ENCODE measurements at places on chromosomes 5 and 9. TPM values are rescaled to one million over a fixed set of nuclear protein-coding genes. Genes with fewer than 3 reads are reported as not detected.

ARL14EPL gene
- not detected for total RNA-seq

EQTN gene
- not detected for total RNA-seq

UGT3A2 gene
- not detected for total RNA-seq

STC2 gene
- not detected for total RNA-seq

CTSV gene
- not detected for total RNA-seq

SHB gene
- total RNA-seq, result 0.81 TPM

RALGPS1 gene
- total RNA-seq, result 9.8 TPM

CXCL14 gene
- total RNA-seq, result not detected

MAMDC4 gene
- 11.7 TPM for total RNA-seq

C5orf52 gene
- not detected for total RNA-seq

ECM2 gene
- total RNA-seq, result not detected

PCDHB5 gene
- total RNA-seq, result 0.17 TPM

PCDHGC5 gene
- total RNA-seq, result not detected

DNA sequence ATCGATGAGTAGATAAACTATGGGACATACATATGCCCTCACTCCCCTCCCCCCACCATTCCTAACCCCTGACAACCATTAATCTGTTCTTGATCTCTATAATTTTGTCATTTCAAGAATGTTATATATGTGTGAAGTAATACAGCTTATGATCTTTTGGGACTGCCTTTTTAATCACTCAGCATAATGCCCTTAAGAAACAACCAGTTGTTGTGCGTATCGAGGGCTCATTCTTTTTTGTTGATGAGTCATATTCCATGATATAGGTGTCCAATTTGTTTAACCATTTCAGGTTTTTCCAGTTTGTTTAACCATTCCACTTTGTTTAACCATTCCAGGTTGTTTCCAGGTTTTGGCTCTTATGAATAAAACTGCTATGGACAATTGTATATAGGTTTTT, 75.6 kb downstream of the ARHGEF28 start:
- no peak overlapping the region for H3K4me3 ChIP-seq
- DNase-seq, result no peak
- H3K4me1 ChIP-seq, result no peaks in the 10 kb centered on the region
- H3K27me3 ChIP-seq, result no peaks in the 10 kb centered on the region

- H3K36me3 ChIP-seq, result no peaks in the 10 kb centered on the region
- DNase-seq, result no peak
- H3K4me1 ChIP-seq, result no peaks in the 10 kb centered on the region
- no peak overlapping the region for H3K4me3 ChIP-seq
- no peak overlapping the region for H3K27ac ChIP-seq
Measured at GRCh38 chr5:170219615-170220014, 13.2 kb upstream of the C5orf58 start.

DNA sequence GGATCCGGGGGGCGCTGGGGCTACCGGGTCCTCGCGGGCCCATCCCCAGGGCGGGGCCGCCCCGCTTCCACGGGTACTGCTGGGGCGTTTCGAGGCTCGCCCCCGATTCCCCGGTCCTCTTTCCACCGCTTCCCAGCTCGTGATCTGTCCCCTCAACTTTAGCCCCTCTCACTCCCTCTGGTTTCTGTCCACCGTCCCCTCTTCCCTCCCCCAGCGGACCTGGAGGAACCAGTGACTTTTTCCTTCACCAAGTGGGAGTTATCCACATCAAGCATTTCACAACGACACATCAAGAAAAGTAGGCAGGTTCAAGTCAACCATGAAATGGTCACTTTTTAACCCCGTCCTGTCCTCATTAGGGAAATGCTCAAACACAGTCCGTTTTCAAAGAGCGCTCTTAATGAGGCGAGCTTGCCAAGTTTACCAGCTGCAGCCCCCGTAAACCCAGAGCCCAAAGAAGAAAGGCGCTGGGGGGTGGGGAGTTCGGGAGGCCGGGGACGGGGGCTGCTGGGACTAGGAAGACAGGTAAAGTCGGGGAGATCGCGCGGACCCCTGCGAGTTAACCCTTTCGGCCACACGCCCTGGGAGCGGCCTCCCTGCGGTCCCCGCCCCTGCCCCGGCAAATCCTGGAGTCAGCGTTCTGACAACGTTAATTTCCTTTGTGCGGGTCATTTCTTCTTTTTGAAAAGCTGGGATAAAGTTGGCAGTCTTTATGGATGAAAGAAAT, 2.1 kb upstream of the NFIB start:
- peaks cover 20% of the 10 kb centered on the region for H3K4me1 ChIP-seq
- H3K27ac ChIP-seq, result no peak overlapping the region
- H3K4me3 ChIP-seq, result no peak overlapping the region

DNA sequence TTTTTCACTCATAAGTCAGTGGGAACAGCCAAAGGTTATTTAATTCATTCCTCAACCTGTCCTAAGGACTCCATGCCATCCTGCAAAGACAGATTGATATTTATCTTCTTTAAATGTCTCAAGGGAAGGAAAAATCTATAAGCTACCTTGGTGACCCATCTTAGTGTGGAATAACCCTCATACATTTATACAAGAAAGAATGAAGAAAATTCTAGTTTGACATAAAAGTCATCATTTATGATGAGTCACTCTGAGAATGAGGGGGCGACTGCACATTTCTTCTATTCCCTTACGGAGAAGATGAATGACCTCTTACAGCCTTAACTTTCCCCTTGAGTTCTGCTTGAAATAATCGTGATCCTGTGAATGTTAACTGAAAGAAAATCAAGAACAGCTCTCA, 26.8 kb upstream of the NUDT12 start:
- DNase-seq, result no peak
- H3K4me1 ChIP-seq, result no peaks in the 10 kb centered on the region
- no peak overlapping the region for H3K27ac ChIP-seq

GRCh38 chr9:3458806-3459475, 66.9 kb downstream of the RFX3 start:
- no peaks in the 10 kb centered on the region for H3K36me3 ChIP-seq
- no peaks in the 10 kb centered on the region for H3K27me3 ChIP-seq
- no peak for DNase-seq
- no peak overlapping the region for H3K27ac ChIP-seq

- no peak for DNase-seq
- no peak overlapping the region for H3K27ac ChIP-seq
- no peak overlapping the region for H3K4me3 ChIP-seq
- no peaks in the 10 kb centered on the region for H3K4me1 ChIP-seq
- no peaks in the 10 kb centered on the region for H3K27me3 ChIP-seq
Measured at GRCh38 chr5:180601591-180602480, 10.5 kb upstream of the SCGB3A1 start.

GRCh38 chr5:32428426-32428825, 16.1 kb downstream of the ZFR start:
- no peak overlapping the region for H3K27ac ChIP-seq
- no peak overlapping the region for H3K4me3 ChIP-seq
- no peak for DNase-seq
- H3K36me3 ChIP-seq, result no peaks in the 10 kb centered on the region
- H3K4me1 ChIP-seq, result peaks cover 24% of the 10 kb centered on the region
- no peaks in the 10 kb centered on the region for H3K27me3 ChIP-seq

- no peak for DNase-seq
- no peak overlapping the region for H3K27ac ChIP-seq
- H3K4me3 ChIP-seq, result no peak overlapping the region
- H3K27me3 ChIP-seq, result no peaks in the 10 kb centered on the region
Measured at GRCh38 chr9:26157411-26157810, 479.2 kb upstream of the TUSC1 start.

GRCh38 chr5:168360521-168361285, 69.3 kb downstream of the WWC1 start:
- H3K4me3 ChIP-seq, result no peak overlapping the region
- H3K4me1 ChIP-seq, result no peaks in the 10 kb centered on the region
- no peaks in the 10 kb centered on the region for H3K36me3 ChIP-seq
- H3K27me3 ChIP-seq, result no peaks in the 10 kb centered on the region
- no peak for DNase-seq
- H3K27ac ChIP-seq, result no peak overlapping the region

- H3K4me3 ChIP-seq, result no peak overlapping the region
- DNase-seq, result no peak
- H3K4me1 ChIP-seq, result no peaks in the 10 kb centered on the region
- no peaks in the 10 kb centered on the region for H3K36me3 ChIP-seq
Measured at GRCh38 chr9:14926941-14927624, 16.9 kb upstream of the FREM1 start.

DNA sequence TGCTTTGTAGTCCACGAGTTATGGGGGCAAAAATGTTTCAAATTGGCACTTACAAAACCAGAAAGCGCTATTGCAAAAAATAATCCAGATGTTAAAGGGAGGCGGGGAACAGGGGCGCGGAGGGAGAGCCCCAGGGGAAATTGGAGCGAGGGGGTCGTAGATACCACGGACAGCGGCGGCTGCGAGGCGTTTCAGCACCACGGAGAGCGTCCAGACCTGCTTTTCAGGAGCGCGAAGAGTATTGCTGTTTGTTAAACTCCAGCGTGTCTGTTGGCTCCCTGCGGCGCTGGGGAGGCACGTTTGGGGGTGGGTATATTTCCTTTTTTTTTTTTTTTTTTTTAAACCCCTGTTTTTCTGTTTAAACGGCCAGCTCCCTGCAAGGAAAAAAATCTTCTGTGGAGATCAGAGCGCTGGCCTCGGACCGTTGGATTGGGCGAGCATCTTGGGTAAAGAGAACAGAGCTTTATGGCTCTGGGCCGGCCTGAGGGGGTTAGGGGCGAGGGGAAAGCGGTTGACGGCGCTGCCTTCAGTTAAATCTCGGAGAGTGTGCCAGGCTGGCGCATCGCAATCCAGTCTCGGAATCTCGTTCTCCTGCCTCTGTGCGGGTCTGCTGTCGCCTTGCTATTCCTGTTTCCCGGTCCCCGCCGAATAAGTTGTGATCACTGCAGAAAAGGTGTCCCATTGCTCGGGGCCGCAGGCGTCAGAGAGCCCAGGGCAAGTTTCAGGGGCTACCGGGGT, at the start of gene GLRA1:
TSS of gene GLRA1 (minus strand) at position 288 of the 738 bp plus-strand sequence. CDS start 302 bp downstream, outside the sequence.
- no peak within 1 kb of the TSS for H3K4me3 ChIP-seq
- H3K27ac ChIP-seq, result no peak within 1 kb of the TSS
- DNase-seq, result peak; percentile 54
- H3K27me3 ChIP-seq, result no peaks in the 10 kb centered on the region
- no peaks in the 10 kb centered on the region for H3K36me3 ChIP-seq
- H3K4me1 ChIP-seq, result no peaks in the 10 kb centered on the region

DNA sequence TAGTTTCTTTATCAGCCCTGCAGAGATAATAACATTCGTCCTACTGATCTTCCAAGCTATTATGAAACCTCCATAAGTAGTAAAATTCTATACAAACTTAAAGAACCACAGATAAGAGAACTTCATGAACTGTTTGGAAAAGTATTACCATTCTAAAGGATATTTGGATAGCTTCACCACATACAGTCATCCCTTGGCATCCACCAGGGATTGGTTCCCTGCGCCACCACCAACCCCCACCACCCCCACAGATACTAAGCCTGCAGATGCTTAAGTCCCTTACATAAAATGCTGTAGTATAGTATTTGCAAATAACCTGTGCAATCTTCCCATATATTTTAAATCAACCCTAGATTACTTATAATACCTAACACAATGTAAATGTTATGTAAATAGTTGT, 61.4 kb upstream of the SHISAL2B start:
- no peak overlapping the region for H3K4me3 ChIP-seq
- DNase-seq, result no peak
- no peaks in the 10 kb centered on the region for H3K4me1 ChIP-seq
- H3K27ac ChIP-seq, result no peak overlapping the region
- no peaks in the 10 kb centered on the region for H3K27me3 ChIP-seq

GRCh38 chr9:14863402-14863801, 46.8 kb downstream of the FREM1 start:
- no peaks in the 10 kb centered on the region for H3K36me3 ChIP-seq
- no peak for DNase-seq
- H3K27ac ChIP-seq, result no peak overlapping the region

DNA sequence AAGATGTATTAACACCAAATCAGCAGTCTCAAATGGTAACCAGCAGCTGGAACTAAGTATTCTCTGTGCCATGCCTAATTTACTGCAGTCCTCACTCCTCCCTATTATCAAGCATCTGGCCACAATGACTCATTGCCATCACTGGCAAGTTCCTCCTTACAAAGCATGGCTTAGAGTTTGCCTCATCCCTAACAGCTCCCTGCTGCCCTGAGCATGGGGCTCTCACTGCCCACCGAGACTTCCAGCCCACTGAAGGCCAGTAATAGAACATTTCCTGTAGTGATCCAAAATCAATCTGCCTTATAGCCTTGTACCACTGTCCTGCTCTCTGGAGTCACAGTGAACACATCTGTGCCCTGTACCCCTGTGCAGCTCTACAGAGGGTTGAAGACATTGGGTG, 211.9 kb upstream of the TRIM32 start:
- H3K4me1 ChIP-seq, result no peaks in the 10 kb centered on the region
- H3K27ac ChIP-seq, result no peak overlapping the region
- H3K4me3 ChIP-seq, result no peak overlapping the region
- DNase-seq, result no peak

DNA sequence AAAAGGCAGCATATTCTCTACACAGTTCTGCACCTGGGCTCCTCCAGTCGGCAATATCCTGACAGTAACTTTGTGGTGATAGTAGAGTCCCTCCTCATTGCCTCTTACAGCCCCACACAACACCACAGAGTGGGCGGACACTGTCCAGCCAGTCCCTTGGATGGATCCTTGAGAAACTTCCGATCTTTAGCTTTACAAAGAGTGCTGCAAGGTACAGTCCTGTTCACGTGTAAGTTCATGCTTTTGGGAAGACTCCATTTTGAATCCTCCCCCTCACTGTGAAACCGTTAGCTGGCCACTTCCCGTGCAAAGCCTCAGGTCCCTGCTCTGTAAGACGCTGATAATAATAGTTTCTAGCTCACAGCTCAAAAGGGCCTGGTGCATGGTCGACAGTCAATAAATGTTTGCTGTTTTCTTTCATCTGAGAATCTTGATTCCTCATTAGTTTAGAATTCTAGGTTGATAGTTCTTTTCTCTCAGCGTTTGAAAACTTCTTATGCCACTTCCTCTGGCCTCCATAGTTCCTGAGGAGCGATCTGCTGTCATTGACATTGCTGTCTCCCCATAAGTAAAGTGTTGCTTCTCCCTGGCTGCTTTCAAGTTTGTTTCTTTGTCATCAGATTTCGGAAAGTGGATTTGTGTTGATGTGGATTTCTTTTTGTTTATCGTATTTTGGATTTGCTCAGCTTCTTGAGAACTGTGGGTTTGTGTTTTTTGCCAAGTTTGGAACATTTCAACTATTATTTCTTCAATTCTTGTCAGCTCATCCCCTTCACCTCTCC, 82.9 kb downstream of the COL23A1 start:
- DNase-seq, result no peak
- no peak overlapping the region for H3K27ac ChIP-seq
- H3K36me3 ChIP-seq, result no peaks in the 10 kb centered on the region

DNA sequence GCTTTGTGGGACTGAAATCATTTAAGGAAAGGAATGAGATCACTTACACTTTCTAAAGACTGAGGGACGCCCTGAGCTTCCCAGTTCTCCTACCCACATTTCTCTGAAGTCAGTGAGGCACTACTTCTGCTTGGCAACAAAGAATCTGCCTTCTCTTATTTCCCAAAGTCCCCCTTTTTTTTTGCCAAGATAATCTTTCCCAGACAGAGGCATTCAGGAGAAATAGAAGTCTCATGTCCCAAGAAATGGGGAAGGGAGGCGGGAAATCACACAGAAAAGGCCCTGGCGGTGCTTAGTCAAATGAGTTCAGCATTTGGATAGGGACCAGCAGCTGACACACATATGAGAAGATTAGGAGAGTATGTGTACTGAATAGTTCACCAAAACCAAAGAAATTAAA, 159.7 kb downstream of the MUSK start:
- H3K27me3 ChIP-seq, result no peaks in the 10 kb centered on the region
- no peaks in the 10 kb centered on the region for H3K36me3 ChIP-seq
- DNase-seq, result no peak
- no peak overlapping the region for H3K27ac ChIP-seq
- H3K4me1 ChIP-seq, result no peaks in the 10 kb centered on the region

GRCh38 chr9:136359774-136360718, 3.5 kb downstream of the DNLZ start:
- H3K27me3 ChIP-seq, result no peaks in the 10 kb centered on the region
- H3K27ac ChIP-seq, result no peak overlapping the region
- DNase-seq, result no peak
- H3K36me3 ChIP-seq, result no peaks in the 10 kb centered on the region
- peaks cover 14% of the 10 kb centered on the region for H3K4me1 ChIP-seq
- no peak overlapping the region for H3K4me3 ChIP-seq

Data from CD4-positive, alpha-beta memory T cell (primary cell).